ENCODE measurements at places on chromosomes 3 and 15.
A peak's percentile ranks its signal among the peaks of the same experiment; 100 is the strongest.

DNA sequence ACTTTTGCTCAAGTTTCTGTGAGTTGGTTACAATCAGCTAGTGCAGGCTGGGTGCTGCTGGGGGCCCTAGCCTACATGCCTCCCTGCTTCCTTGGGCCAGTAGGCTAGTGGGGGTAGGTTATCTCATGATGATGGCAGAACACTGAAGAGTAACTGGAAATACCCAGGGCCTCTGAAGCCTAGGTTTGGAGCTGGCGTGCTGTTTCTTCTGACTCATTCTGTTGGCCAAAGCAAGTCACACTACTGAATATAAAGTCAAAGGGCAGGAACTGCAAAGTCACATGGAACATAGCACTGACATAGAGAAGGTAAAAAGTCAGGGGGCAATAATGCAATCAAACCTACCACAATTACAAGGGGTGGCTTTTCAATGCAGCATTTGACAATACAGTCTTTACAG lies 34.5 kb downstream of the RASGRP1 start:
- peak; percentile 19 for DNase-seq

DNA sequence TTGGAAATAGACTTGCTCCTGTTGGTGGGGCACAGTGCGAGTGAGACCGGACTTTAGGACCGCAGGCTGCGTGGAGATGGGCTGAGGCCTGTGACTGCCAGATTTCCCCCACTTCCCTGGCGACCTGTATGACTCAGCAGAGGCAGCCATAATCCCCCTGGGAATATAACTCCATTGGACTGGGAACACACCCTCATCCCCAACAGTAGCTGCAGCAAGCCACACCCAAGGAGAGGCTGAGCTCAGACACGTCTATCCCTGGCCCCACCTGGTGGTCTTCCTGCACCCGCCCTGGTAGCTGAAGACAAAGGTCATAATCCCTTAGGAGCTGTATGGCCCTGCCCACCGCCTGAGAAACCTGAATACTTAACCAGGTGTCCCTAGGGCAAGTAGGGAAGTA lies 42.6 kb downstream of the DZIP1L start:
- no peak for DNase-seq

DNA sequence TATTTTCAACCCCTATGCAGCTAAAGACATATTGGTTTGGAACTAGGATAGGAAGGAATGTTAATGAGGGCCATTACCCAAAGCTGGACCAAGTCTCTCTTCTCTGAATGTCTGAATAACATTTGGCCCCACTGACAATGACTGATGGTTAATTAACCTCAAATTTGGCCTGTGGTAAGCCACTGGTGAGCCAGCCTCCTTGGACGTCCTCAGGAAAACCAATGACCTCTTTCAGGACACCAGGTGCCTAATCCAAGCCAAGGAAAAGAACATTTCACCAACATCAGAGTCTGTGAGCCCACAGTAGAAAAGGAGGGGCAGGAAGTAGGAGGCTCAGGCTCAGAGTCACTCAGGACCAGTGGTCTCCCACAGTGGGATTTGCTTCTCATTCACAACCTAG lies 56.4 kb upstream of the ETV5 start:
- no peak for DNase-seq

- DNase-seq = no peak
Observed at GRCh38 chr3:42067326-42067725, 23.8 kb upstream of the TRAK1 start.

GRCh38 chr15:49134683-49135341 lies 20.6 kb downstream of the COPS2 start:
- no peak for DNase-seq

DNA sequence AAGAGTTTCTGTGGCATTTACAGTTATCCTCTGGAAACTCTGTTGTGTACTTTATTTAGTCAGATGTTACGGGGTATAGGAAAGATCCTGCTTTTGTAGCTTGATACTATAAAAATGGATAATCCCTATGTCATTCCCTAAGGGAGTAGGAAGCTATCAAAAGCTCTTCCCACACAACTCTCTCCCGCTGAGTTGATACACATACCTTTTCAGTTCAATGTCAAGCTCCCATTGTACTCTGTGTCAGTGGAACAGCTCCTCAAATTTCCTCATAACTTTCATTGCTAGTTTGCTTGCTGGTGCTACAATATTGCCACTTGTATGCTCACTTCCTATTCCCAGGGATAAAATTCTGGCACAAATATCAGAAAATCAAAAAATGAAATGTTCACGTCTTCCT lies 893.3 kb upstream of the GBE1 start:
- no peak for DNase-seq

DNA sequence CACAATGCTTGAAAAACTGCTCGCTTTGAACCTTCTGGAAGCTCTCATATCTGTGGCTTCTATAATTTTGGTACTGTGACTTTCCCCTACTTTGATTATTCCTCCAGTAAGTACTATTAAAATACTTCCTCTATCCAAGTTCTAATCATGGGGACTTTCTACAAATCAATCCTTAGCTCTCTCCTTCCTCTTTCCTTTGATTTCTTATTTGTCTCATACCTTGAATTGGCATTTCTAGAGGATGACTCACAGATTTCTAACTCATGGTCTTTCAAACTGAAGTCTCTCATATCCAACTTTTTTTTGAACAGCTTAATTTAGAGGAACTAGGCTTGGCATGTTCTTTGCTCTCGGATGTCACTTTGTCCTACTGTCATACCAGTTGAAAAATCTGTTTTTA lies 241.8 kb downstream of the TBC1D5 start:
- no peak for DNase-seq

DNA sequence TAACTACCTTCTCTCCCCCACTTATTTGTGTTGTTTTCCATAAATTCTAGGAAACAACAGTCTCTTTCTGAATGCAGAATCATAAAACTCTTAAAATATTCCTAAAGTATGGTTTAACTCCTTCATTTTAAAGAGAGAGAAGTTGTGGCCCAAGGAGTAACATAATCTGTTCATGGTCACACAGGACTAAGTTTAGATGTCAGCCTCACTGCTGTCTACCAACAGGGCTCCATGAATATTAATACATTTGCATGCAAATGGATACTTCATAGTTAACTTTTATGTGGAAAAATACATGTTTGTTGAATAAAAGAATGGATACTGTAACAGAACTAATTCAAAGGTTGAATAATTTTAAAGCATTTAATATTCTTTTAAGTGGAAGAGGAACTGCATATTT lies 18.5 kb upstream of the IL1RAP start:
- DNase-seq = no peak

GRCh38 chr3:14329116-14329830 lies 73.1 kb upstream of the SLC6A6 start:
- no peak for DNase-seq

GRCh38 chr15:80512726-80513660 lies 108.8 kb downstream of the ARNT2 start:
- DNase-seq = no peak

GRCh38 chr3:156725682-156726081 lies 51.3 kb downstream of the TIPARP start:
- DNase-seq = no peak

DNA sequence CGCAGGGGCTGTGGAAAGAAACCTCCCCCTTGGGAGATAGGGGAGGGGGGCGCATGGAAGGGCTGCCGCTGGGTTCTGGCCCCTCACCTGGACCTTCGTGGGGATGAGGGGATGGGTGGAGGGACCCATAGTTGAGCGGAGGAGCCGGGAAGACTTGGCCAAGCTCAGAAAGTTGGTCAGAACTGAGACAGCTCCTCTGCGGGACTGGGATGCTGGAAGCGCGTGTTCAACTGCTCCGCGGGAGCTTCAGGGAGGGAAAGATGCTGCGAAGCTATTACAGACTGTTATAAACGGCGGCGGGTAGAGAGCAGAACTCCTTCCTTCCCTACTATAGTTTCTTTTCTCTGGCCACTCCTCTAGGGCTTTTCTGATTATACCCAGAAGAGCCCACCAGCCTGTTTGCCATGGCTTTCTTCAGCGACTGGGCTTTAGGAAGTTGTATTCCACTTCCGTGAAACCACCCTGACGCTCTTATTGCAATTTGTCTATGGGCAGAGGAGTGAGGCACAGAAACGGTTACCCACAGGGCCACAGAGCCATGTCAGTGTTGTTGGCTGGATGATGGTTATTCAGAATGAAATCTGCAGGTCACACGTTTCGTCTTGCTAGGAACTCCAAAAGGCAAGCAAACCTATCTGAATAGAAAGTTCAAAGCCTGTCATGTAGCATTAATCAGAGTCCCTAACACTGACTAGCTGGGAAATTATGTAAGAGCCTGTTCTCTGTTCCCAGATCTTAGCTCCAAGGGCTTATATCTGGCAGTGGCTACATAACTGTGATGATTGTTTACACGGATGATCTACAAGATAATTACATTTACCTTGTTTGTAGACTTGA lies 1.1 kb downstream of the SYNPR start:
- no peak for DNase-seq

DNA sequence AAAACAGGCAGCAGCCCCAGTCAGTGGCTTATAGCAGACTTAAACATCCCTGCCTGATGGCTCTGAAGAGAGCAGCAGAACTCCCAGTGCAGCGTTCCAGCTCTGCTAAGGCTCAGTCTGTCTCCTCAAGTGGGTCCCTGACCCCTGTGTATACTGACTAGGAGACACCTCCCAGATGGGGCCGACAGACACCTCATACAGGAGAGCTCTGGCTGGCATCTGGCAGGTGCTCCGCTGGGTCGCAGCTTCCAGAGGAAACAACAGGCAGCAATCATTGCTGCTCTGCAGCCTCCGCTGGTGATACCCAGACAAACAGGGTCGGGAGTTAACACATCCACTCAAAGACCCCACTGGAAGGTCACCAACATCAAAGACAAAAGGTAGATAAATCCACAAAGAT lies 93.5 kb downstream of the RFX7 start:
- DNase-seq = no peak

DNA sequence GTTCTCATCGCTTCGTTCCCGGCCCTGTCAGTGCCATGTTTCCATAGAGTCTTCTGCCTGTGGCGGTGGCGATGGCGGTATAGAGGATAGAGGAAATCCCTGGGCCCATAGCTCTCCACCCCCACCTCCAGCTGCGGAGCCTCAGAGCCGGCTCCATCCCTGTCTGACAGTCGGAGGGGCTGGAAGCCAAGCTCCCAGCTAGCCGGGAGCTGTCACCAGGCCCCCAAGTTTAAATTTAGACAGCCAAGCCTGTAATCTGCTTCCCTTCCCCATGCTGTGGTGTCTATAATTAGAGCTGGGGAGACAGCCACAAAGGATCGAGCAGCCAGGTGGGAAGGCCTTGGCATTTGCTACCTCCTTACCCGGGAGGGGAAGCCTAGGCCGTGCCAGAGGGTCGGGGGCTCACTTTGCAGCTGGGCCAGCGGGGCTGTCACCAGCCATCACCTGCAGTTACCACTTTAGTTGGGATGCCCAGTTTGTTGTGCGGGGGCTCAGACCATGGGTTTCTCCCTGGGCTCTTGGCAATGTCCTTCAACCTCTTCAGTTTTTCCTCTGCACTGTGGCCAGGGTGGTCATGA lies 56.3 kb upstream of the SEC13 start:
- no peak for DNase-seq

DNA sequence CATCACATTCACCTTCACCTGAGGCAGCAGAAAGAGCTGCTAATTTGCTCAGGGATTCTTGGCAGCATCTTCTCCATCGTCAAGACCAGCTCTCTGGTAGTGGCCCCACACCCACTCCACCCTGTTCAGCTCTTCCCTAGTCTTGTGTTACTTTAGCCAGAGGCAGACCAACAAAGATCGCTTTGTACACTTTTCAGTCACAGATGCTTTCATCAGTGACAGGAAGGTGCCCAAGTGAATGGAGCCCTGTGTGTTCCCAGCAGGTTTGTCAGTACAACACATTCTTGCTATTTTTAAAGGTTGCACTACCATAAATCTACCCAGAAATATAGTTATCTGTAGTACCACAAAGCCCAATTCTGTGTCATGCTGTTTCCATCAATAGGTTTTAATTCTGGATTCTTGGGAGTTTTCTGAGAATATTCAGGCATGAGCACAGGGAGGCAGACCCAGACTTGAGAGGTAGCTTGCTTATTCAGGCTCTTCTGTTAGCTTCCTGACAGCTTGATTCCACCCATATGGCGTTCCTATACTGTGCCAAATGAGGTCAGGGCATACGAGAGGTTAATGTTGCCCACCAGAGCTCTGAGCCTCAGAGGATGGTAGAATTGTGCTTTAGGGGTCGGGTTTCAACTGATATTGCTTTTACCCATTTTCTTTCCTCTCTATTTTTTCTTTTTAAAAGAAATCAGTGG lies 109.8 kb upstream of the MANF start:
- DNase-seq = no peak

DNA sequence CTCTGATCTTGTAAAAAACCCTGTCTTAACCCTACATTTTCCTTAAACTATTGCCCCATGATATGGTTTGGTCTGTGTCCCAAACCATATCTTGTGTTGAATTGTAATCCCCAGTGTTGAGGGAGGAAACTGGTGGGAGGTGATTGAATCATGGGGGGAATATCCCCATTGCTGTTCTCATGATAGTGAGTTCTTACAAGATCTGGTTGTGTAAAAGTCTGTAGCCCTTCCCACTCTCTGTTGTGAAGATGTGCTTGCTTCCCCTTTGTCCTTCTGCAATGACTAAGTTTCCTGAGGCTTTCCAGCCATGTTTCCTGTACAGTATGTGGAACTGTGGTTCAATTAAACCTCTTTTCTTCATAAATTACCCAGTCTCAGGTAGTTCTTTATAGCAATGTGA lies 881.4 kb downstream of the DIPK2A start:
- DNase-seq = no peak

DNA sequence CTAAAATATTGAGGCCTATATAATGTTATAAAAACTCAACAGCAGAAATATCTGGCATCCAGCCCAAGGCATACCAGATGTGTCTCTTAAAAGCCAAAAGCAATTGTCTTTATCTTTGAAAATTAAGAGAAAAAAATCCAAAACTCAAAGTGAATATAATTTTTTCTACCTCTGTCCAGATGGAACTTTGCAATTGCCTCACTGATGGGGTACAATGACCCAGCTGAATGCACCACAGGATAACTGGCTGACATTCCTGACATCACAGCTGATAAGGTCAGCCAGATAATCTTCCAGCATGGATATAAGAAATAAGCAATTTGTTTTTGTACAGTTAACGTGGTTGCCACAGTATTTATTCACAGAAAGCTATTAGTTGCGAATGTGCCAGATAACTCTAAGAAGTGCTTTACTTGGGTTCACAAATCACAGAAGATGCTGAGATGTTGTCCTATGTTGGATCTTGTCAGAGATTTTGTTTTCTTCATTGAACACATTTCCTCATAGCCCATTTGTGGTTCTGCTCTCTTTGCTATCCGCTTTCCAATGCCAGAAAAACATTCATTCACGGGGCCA lies 566.9 kb upstream of the CCDC54 start:
- no peak for DNase-seq

DNA sequence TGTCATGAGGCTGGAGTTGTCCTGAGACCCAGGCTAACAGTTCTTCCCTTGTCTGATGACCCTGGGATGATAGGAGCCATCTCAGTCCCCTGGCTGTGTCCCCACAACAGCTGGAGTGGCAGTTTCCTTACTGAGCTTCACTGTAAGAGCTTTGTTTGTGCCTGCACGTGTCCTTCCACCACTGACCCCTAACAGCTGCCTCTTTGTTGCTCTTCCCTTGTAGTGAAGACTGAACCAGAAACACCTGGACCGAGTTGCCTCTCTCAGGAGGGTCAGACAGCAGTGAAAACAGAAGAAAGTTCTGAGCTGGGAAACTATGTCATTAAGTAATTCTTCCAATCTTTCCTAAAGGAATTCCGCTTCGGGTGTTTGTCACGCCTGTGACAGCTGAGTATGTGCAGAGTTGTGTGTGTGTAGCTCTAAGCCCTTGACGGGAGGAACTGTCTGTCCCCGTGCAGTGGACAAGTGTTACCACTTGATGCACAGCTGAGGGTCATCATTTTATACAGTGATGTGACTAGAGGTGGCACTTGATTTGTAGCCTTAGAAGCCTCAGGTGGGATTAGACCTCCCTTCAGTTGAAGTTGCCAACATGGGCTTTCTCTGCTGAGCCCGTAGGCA lies 25.0 kb downstream of the MAP6D1 start:
- no peak for DNase-seq
